ENCODE measurements at places on chromosomes 7 and 10. TPM values are rescaled to one million over a fixed set of nuclear protein-coding genes. Genes with fewer than 3 reads are reported as not detected.

VENTX gene
- total RNA-seq = not detected

PIP4K2A gene
- 362 TPM for total RNA-seq

DNA sequence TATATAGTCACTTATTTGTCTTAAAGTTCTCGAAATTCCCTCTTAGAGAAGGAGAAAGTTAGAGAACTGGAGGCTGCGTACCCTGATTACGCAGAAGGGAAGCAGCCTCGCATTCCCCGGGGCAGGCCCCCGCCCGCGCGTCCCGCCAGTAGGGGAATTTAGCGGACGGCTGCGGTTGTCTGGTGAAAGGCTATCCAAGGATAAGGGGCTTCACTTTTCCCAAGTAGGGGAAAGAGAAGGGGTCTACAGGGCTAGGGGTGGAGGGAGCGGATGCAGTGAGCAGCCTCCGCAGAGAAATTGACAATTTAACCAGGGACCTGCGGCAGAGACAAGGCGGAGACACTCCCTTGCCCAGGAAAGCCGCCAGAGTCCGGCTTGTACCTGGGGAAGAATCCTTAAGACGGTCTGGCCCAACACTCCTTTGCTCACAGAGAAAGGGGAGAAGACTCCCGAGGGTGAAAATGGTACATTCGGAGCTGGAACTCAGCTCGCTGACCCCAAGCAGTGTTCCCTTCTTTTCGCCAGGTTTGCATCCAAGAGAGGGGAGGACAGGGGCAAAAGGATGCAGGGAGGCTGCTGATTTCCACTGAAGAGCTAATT lies 994 bp upstream of the MAGI2 start:
- DNase-seq = peak; percentile 17

DNA sequence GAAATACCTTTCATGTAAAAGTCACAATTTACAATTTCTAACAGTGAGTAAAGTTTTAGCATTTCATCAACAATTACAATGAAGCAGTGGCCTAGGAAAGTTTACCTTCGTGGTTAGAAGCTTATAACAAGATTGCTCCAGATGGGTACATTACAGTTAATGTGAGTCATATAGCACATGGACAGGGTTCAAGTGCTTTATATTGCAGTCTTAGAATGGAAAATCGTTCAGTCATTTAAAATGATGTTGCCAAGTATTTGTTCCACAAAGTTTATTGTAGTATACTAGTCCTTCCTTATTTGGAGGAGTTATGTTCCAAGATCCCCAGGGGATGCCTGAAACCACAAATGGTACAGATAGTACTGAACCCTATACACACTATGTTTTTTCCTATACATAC lies 174.6 kb upstream of the TARP start:
- DNase-seq = no peak

- DNase-seq = peak; percentile 76
These were observed 194.3 kb downstream of the ZMYND11 start for GRCh38 chr10:329361-330099.

DNA sequence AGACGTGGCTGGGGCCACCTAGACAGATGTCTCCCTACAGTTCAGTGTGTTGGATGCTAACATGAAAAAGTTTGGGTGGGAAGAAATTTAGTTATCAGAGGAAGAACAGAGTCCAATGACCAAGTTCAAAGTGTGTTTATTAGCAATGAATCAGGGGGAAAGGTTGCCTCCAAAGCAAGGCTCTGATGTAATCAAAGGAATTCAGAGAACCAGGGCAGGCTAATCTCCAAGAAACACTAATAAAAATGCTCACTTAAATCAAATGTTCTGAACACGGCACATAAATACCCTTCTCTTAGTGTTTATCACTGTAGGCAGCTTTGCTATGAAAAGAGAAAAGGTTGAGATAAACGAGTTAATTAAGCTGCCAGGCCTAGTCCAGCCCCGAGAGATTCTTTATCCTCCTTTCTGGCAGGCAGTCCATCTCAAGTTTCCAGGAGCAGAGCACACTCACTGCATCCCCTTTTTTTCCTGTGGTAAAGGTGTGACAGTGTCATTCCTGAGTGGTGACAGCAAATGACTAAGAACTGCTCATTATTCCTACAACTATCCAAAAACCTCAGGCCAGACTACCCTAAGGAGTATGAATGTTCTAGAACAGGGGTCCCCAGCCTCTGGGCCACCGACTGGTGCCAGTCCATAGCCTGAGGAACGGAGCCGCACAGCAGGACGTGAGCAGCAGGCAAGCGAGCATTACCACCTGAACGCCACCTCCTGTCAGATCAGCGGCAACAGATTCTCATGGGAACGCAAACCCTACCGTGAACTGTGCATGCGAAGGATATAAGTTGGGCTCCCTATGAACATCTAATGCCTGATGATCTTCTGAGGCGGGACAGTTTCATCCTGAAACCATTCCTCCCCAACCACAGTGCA lies 66.9 kb upstream of the FHIP2A start:
- no peak for DNase-seq

DNA sequence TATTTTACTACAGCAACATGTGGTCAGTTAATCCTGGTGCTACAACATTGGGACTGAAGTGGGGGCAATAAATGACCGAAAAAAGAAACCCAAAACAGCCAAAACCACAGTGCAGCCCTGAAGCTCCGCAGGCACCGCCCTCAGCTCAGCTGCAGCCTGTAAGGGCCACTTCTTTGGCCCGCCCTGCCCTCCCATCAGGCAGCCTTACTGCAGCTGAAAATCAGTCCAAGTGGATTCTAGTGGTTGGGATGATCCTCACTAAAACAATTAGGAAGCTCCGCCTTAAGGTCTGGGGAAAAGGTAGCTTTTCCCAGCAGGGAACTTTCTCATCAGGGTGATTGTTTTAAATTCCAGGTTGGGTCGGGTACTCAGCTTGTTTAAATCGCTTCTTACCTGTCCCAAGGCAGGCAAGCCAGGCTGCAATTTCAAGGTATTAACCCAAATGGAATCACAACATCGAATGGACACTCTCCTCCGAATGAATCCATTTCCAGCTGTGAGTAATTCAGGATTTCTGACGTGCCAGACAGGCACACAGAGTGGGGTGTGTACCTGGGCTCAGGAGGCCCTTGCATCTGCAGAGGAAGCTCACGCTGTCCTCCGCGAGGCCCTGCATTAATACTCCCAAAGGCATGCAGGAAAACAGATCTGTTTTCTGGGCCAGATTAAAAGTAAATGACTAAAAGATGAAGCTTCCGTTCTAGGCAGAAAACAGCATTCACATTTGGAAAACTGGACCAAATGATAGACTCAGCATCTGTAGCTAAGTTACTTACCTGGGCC lies 104.3 kb downstream of the CREB5 start:
- DNase-seq = no peak
